ENCODE measurements at places on chromosomes 6 and 20.
A peak's percentile ranks its signal among the peaks of the same experiment; 100 is the strongest.

DNA sequence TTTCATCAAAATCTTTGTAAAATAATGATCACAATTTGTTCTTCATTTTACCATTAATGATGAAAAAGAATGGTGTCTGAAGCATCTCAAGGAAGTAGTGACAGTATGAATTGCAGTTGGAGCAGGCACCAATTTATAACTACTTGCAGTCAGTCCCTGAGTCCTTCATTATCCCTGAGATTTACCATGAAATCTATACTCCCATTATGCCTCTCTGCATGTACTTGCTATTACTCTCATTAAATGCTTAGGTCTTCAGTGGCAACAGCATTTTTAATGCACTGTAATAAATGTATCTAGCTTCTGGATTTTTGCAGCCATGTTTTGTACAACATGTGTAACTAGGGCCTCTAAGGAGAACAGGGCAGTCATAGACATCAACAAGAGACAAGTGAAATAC, 708.8 kb downstream of the EYS start:
- DNase-seq: no peak

GRCh38 chr20:37895166-37895565, 7.8 kb upstream of the VSTM2L start:
- no peak for DNase-seq

- DNase-seq: no peak
Observed at GRCh38 chr20:30892541-30893345, 364.7 kb upstream of the DEFB115 start.

DNA sequence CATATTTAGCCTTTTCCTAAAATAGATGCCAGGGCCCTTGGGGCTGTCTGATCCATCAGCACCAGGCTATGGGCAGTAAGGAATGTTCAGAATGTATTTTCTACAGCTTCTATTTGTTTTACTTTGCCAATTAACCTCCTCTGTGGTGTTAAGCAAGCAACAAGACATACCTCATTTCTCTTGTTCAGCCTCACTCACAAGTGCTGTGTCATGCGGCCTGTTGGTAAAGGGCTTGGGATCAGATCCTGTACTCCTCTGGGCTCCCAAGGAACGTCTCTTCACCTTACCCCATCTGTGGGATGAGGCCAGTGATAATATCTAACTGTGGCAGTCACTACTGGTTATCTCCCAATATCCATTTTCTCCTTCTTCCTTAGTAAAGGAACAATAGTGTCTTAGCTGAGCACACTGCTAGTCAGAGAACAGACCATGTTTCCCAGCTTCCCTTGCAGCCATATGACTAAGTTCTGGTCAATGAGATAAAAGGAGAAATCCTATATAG, 7.0 kb upstream of the DSTN start:
- DNase-seq: no peak

GRCh38 chr6:255751-256083, 36.6 kb upstream of the DUSP22 start:
- DNase-seq: no peak

DNA sequence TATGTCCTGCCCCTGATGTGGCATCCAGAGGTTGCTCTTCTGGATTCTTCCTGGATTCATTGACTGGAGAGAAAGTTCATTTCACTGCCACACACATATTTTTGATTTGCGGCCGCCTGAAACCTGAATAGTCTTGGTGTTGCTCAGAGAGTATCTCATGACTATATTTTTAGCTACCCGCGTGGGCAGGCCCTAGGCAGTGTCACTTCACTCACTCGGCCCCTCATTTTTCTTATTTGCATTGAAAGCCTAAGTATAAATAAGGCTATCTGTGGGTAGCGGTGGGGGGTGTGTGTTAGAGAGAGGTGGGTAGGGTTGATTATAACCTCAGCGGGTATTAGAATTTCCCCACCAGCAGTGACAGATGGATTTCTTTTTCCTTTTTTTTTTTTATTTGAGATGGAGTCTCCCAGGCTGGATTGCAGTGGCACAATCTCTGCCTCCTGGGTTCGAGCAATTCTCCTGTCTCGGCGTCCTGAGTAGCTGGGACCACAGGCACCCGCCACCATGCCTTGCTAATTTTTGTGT, 113.5 kb downstream of the JARID2 start:
- DNase-seq: no peak

- DNase-seq: no peak
Observed at GRCh38 chr6:92779746-92780145, 639.6 kb downstream of the EPHA7 start.

- DNase-seq: no peak
Observed at GRCh38 chr20:60851826-60852704, 400.0 kb upstream of the CDH4 start.

GRCh38 chr6:132279592-132280139, 121.6 kb downstream of the MOXD1 start:
- peak; percentile 36 for DNase-seq

DNA sequence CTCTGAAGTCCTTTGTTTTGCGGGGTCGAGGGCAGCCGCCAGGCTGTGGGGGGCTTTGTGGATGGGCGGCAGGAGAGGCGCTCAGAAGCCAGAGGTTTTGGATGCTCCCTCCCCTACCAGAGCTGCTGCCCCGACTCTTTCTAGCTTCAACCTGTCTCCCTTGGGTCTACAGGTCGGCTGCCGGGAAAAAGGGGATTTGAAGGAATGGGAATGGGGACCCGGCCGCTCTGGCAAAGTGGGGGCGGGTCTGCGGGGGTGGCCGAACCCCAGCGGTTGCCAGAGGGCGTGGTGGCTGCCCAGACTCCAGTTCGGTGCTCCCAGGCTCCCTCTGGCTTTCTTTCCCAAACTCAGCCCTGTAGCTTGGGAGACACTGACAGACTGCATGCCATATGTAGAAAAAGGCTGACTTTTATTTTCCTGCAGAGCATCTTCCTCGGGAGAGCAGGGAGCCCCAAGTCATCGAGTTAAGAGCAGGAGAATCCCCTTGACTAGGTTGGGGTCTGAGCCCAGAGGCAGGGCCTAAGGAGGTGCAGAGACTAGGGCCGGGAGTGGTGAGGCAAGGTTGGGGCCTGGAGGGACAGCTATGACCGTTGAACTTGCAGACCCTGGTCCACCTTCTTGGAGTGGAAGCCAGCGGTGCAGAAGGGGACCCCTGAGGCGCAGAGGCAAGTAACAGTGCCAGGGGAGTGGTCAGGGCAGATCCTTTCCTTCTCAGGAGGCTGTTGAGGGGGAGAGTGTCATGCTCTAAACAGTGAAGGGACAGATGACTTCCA, 1.4 kb upstream of the PPP1R18 start:
- no peak for DNase-seq

DNA sequence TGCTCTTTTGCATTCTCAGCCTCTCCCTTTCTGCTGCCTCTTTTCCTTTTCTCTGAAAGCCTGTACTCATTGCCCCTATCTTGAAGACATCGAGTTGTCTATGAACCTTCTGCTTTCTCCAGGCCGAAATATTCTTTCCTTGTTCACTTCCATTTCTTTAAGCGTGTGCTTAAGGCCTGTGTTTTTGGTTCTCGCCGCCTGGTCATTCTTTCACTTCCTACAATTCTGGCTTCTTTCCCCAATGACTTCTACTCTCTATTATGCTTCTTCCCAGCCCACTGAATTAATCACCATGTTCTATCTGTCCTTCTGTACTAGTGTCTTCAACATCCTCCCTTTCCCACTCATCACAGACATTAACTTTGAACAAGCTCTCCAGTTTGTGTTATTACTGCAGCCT, 69.6 kb downstream of the C6orf52 start:
- DNase-seq: no peak

DNA sequence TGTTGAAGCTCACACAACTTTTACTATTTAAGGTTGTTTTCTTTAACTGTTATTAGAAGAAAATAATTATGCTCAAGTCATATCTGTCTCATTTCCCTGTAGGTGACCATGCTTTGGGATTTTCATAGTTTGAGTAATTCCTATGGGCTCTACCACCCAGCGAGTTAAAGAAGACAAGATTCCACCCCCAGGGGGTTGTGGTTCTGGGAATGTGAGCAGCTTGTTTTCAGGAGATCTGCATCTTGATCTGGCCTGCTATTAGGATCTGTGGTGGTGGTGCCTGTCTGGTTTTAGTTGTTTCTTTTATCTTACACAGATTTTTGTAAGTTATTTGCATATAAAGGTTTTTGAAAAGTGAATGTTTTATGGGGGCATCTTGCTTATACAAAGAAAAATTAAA, 20.2 kb upstream of the REV3L start:
- no peak for DNase-seq

- DNase-seq: no peak
Observed at GRCh38 chr6:113629975-113630737, 227.0 kb upstream of the MARCKS start.

GRCh38 chr6:126376682-126377081, 36.8 kb downstream of the CENPW start:
- DNase-seq: no peak

GRCh38 chr6:111503660-111504059, 20.6 kb upstream of the REV3L start:
- no peak for DNase-seq

DNA sequence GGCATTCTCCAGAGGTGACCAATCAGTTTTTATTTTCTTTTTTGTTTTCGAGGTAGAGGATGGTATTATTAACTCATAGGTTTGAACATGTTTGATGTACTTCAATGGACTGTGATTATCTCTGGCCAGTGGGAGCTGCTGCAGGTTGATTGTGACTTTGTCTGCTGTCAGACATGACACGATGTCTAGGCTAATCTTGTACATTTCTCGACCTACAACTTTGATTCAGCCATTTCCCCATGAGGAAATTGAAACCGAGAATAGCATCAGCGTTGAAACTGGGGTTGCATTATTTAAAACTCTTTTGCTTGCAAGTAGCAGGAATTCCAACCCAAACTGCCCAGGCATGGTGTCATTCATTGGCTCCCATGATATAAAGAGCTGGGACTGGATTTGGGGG, 218.9 kb downstream of the CDH26 start:
- DNase-seq: no peak

- DNase-seq: no peak
Observed at GRCh38 chr6:95240514-95240913, 336.8 kb upstream of the MANEA start.

DNA sequence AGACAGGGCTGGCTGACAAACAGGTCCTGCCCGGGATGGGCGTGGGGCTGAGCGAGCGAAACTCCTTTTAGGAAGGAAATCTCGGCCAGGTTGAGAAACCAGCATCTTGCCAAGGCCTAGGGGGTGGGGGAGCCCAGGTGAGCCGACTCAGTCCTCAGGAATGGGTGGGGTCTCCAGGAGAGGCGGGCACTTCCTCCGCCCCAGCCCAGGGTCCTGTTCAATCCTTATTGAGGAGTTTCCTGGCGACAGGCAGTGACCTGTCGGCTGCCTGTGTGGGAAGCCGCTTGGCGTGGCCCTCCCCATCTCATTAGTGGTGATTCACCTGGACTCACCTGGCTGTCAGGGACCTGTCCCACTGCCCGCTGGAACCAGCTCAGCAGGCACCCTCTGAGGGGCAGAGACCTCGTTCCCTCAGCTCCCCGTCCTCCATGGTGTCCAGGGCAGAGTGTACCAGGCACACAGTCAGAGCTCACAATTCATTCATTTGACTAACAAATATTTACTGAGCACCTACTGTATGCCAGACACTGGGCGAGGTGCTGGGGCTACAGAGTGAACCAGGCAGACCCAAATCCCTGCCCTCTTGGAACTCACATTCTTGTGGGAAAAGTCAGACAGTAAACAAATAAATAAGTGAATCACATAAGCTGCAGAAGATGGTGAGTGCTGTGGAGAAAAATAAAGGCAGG, 51.1 kb downstream of the FGD2 start:
- DNase-seq: no peak

- no peak for DNase-seq
Observed at GRCh38 chr6:145204301-145204700, 531.0 kb downstream of the EPM2A start.

- no peak for DNase-seq
Observed at GRCh38 chr6:67606906-67607828, 1027.9 kb upstream of the ADGRB3 start.

- no peak for DNase-seq
Observed at GRCh38 chr20:31593221-31594001, 11.7 kb upstream of the ID1 start.

Measured in stimulated activated CD8-positive, alpha-beta memory T cell treated with anti-CD3 and anti-CD28 coated beads, Interleukin-15, amount 100 ng/mL, for 24 hours (primary cell).